ENCODE measurements at places on chromosomes 5 and 9.

DNA sequence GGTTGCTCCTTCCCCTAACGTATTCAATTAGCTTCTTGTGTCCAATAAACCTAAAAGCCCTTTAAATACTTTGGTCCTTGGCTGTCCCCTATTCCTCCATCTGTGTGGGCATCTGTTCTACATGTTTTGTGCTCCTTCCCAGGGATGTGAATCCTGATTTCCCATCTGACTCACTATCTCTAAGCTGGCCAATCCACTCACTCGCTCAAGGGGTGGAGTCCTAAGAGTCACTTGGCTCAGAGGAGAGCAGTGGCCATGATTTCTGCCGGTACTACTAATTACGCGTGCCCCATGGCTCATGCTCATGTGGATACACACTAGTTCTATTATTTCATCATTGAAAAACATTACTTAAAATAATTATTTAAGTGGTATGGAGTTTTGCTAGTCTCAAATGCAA is 89.6 kb downstream of the TAF11L14 start:
- DNase-seq, result no peak

DNA sequence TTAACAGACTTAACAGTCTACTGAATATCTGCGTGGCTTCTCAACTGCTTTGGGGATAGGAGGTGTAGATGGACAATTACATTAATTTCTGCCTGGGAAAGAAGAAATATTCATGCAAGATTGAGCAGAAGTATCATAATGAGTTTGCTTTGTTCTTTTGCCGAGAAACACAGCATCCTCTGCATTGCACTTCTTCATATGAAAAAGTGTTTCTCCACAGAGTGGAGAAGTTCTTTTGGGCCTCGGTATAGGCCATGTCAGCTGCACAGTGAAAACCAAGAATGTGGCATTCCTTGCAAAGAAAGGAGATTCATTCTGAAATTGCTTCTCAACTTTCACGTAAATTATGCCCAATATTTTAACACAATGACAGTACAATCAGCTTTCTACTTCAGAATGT is 17.6 kb upstream of the SNX2 start:
- no peak for DNase-seq

DNA sequence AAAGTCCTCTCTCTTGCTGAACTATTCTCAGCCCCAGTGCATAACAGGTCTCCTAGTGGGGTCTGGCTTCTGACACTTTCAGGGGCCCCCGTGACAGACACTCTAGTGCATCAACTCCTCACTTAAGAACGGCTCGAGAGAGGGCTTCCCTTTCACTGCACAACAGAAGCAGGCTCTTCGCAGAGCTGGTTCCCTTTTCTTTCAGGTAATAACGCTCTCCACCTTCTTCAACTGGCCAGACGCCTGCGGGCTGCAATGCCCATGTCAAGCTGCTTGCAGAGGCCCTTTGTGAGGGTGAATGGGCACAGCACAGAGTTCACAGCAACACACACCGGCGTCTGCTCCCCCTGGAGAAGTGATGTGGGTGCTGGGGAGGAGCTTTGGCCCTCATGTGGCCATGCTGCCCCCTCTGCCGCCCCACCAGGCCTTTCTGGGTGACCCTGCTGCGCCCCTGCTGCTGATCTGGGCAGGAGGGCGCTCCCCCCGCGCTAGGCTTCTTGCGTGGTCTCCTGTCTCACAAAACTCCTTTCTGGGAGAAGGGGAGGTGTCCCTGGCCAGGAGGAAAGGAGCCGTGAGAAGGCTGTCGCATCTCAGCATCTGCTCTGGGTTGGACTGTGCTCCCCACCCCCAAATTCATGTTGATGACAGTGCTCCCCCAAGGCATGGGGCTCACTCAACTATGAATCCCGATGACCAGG is 2.4 kb downstream of the MRPL36 start:
- DNase-seq, result no peak

DNA sequence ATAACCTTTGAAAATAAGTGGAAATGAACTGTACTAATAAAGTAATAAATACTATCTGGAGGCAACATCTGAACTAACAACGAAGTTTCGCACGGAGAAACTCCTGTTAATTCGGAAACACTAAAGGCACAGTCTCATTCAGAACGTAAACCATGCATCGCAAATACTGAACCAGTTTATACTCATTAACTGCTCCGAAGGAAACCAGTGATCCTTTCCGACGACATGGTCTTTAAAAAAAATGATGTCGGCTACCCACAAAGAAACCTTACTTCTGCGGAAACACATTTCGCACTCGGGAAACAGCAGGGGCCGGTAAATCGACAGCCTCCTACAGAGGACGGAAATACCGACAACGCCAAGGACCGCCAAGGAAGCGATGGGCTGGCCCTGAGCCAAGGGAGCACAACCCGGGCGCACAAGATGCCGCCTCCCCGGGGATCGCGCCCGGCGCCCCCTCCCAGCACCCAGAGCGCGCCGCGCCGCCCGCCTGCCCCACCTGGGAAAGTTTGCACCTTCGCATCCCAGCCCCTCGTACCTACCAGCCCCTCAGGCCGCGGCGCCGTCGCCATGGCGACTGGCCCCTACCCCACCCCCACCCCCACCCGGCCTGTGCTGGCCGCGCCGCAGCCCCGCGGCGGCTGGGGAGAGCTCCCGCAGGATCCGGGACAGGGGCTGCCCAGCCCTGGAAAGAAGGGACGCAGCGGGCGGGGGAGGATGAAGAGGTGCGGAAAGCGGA is 732 bp downstream of the PRKAA1 start:
- peak; percentile 61 for DNase-seq

- no peak for DNase-seq
Measured at GRCh38 chr9:85451680-85452079, 290.1 kb downstream of the AGTPBP1 start.

- no peak for DNase-seq
Measured at GRCh38 chr5:94432499-94432898, 185.9 kb downstream of the KIAA0825 start.

- no peak for DNase-seq
Measured at GRCh38 chr5:67164856-67165525, 31.6 kb downstream of the CD180 start.

DNA sequence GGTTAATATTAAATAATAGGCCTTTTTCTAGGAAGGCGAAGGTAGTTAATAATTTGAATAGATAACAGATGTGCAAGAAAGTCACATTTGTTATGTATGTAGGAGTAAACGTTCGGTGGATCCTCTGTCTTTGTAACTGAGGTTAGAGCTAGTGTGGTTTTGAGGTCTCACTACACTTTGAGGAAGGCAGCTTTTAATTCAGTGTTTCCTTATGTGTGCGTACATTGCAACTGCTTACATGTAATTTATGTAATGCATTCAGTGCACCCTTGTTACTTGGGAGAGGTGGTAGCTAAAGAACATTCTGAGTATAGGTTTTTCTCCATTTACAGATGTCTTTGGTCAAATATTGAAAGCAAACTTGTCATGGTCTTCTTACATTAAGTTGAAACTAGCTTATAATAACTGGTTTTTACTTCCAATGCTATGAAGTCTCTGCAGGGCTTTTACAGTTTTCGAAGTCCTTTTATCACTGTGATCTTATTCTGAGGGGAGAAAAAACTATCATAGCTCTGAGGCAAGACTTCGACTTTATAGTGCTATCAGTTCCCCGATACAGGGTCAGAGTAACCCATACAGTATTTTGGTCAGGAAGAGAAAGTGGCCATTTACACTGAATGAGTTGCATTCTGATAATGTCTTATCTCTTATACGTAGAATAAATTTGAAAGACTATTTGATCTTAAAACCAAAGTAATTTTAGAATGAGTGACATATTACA is 45.7 kb downstream of the TGFBR1 start:
- no peak for DNase-seq

GRCh38 chr5:159975462-159976019 is 33.4 kb upstream of the TTC1 start:
- DNase-seq, result no peak

DNA sequence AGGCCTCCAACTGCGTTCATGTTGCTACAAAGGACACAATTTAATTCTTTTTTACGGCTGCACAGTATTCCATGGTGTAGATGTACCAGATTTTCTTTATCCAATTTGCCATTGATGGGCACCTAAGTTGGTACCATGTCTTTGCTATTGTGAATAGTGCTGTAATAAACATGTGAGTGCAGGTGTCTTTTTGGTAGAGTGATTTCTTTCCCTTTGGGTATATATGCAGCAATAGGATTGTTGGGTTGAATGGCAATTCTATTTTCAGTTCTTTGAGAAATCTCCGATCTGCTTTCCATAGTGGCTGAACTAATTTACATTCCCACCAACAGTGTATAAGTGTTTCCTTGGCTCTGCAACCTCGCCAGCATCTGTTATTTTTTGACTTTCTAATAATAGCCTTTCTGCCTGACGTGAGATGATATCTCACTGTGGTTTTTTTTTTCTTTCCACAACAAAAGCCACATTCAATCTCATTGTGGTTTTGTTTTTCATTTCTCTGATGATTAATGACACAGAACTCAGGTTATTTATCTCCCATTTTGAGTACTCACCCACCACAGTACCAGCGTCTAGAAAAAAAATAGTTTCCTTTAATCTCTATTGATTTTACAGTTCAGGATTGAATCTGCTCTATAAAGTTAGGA is 21.9 kb downstream of the ARRDC3 start:
- DNase-seq, result no peak

GRCh38 chr5:34511915-34512314 is 144.2 kb upstream of the RAI14 start:
- DNase-seq, result no peak

DNA sequence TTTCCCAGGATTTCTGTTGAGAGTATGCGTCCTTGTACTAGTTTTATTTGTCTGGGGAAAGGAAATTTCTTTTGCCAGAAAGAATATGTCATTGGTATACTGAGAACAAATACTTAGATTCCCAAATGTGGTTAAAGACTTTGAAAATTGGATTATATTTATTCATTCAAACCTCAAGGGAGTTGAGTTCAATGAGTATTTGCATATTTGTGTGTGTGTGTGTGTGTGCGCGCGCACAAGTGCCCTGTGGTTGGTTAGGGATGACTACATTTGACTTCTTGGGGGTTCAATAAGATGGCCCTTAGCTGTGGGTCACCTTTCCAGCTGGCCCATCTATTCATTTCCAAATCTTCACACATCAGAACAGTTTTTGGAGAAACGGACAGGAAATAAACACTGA is 4.9 kb downstream of the RXFP3 start:
- no peak for DNase-seq

DNA sequence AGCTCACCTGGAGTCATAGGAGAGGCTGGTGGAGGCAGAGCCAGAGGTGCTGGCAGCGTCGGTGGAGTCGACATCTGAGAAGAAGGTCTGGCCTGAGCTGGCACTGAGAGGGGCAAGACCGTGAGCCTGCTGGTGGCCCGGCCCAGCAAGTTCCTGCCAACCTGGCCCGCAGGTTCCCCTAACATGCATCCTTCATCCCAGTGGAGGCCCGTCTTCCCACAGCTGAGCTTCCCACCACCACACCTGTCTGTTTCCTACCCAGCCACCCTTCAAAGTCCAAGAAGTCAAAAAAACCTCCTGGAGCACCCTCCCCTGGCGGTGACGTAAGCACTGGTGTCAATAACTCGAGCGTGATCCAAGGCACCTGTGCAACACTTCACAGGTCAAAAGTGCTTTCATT is 16.9 kb downstream of the PHF19 start:
- DNase-seq, result no peak

GRCh38 chr5:139749242-139749641 is 46.4 kb upstream of the PSD2 start:
- no peak for DNase-seq

- no peak for DNase-seq
Measured at GRCh38 chr9:135506327-135507103, 6.0 kb downstream of the MRPS2 start.

GRCh38 chr5:73272351-73272750 is 99.4 kb downstream of the TMEM174 start:
- DNase-seq, result no peak

GRCh38 chr9:89662718-89663613 is 58.2 kb downstream of the GADD45G start:
- peak; percentile 18 for DNase-seq

DNA sequence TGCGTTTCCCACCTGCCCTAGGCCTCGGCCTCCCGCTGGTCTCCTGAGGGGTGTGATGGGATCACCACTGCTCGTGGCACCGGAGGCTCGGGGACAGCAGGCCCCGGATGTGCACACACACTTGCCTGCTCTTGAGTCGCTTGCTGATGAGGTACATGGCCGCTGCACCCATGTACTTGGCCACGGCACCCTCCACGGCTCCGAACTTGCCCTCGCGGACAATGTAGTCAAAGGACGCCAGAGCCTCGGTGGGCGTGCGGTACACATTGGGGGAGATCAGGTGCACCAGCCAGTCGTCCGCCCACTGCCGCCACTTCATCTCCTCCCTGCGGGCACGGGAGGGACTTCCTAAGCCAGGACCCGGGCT is 4.7 kb downstream of the PTGES2 start:
- DNase-seq, result no peak

DNA sequence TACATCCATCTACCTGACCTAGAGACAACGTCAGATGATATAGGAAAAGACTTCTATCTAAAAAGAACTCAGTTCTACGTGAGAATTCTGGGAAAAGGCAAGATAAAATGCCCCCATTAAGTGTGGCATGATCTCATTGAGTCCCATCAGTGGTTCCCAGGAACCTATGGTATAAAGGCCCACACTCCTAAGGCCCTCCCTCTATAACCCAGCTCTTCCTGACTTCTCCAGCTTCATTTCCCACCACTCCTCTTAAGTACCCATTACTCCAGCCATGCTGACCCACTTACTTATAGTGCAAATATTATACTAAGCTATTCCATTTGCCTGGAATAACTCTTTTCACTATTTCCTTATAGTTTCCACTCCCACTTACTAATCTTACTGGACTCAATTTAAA is 95.4 kb upstream of the NR5A1 start:
- DNase-seq, result no peak

DNA sequence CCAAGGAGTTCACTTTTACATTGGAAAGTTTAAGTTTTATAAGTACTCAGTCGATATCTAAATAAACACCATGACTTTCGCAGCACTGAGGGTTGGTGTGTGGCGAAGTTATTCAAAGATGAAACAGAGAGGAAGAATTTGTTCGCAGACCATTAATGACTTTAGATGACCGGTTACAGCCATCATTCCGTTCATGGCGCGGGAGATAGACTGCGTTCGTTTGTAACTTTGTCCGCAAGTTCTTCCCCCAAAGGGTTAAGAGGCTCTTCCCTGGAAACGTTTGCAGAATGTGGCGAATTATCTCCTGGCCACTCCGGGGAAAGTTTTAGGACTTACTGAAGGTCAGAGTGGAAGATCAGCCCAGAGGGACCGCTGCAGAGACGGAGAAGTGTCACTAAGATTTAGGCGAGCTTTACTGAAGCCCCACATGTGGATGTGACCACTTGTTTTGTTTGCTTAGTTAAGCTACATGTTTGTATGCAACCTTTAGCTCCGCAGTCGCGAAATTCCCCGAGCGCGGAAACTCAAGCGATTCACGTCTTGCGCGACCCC is 2.2 kb upstream of the FOXD1 start:
- DNase-seq, result no peak

GRCh38 chr9:21800931-21801682 is 1.3 kb upstream of the MTAP start:
- DNase-seq, result no peak
